ENCODE measurements at places on chromosomes 3 and 15.

- no peak for DNase-seq
Observed at GRCh38 chr3:181487236-181487978, 224.3 kb upstream of the SOX2 start.

GRCh38 chr15:88512078-88512477, 34.4 kb downstream of the DET1 start:
- DNase-seq, result no peak

DNA sequence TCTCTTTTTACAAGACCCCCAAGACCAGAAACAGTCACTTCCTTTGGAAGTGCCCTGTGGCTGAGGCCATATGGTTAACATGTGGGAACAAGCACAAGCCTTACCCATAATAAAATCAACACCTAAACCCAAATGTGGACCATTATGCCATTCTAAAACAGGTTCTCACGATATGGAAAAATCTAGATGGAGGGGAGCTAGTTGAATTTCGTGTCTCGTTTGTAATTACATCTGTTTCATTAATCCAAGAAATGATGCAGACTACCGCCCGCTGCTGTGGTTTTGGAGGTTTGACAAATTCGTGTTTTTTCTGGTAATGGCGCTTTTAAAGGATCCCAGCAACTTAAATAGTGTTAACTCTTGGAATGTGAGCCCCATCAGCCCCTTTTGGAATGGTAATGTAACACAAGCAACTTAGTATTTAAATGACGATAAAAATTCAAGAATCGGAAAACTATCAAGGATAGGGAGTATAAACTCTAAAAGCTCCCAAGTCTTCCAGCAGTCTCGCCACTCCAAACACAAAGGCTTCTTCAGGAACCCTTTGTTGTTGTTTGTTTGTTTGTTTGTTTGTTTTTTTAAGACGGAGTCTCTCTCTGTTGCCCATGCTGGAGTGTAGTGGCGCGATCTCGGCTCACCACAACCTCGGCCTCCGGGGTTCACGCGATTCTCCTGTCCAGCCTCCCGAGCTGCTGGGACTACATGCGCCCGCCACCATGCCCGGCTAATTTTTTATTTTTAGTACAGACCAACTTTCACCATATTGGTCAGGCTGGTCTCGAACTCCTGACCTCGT, 1.1 kb downstream of the CNBP start:
- no peak for DNase-seq

- no peak for DNase-seq
Observed at GRCh38 chr3:121648219-121648958, 12.3 kb downstream of the HCLS1 start.
